SW 1271 (cell line): ENCODE measurements at places on chromosomes 12 and 14.

DNA sequence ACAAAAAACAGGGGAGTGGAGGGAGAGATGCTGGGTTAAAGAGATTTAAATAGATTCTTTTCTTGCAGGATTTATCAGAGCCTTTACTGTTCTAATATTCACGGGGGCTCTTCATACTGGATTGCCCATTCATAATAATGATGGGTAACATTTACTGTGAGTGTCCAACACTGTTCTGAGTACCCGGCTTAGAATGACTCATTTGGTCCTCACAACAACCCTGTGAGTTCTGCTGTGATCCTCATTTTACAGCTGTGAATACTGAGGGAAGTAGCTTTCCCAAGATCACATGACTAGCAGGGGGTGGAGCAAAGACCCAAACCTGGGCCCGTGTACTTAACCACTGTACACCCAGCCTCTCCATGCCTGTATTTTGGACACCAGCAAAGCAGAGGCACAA, 113.4 kb downstream of the NT5DC3 start:
- DNase-seq: no peak

- DNase-seq: no peak
Measured at GRCh38 chr14:51719955-51720354, 68.2 kb downstream of the FRMD6 start.

DNA sequence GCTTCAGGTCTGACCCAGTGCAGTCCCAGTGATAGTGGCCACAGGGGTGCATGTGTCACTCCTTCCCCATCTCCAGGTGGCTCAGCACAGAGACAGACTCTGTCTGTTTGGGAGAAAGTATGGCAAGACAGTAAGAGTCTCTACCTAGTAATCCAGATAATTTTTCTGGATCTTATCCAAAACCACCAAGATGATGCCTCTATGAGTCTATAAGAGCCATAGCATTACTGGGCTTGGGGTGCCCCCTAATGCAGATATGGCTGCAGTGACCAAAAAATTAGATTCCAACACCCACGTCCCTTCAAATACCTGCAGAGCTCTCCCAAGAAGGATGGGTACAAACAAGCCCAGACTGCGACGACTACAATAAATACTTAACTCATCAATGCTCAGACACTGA, 123.8 kb downstream of the GRIP1 start:
- no peak for DNase-seq

DNA sequence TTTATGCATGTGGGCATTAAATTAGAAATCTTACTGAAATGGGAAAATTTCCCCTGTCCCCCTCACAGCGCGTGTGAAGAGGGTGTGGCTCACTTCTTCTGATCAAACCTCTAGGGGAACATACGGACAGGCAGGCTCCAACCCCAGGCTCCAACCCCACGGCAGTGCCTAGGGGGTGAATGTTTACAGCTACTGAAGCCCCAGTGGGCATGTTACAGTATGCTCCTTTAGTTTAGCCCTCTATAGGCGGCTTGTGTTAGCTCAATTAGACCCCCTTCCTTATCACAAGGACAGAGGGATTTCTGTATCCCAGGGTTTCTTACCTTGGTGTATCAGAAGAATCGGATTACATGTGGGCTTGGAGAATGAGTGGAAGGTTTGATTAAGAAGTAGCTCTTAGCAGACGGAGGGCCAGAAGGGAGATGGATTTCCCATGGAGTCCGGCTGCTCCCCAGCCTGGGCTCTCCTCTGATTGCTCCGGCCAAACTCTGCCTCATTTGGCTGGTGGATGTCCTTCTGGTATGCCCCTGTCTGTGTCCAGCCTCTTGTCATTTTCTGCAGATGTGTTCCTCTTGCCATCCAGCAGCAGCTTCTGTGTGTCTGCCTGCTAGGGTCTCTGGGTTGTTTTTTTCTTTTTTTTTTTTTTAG, 223.7 kb downstream of the TMTC2 start:
- DNase-seq: no peak

- no peak for DNase-seq
Measured at GRCh38 chr12:28021704-28022103, 49.2 kb upstream of the PTHLH start.

DNA sequence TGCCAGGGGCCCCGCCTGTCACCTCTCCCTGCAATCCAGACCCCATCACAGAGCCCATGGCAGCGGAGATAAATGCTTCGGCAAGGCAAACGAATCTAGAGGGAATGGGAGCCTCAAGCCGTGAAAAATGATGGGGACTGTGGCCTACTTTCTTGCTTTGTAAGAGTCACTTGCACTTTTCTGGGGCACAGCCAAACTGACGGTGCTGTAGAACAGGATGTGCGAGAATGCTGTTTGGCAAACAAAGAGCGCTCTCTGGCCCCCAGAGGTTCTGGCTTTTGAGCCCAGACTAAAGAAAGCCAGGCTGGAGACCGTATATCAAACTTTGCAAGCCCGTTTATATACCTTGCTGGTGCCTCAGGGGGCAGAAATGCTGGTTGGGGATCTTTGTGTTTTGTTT, 108.7 kb downstream of the CACNA1C start:
- DNase-seq: no peak
